ENCODE measurements at places on chromosomes 3 and 15.

- peak; percentile 99 for DNase-seq
Observed at GRCh38 chr3:177201700-177202397, 4.6 kb upstream of the TBL1XR1 start.

- no peak for DNase-seq
Observed at GRCh38 chr15:77001351-77001750, 6.4 kb downstream of the PSTPIP1 start.

DNA sequence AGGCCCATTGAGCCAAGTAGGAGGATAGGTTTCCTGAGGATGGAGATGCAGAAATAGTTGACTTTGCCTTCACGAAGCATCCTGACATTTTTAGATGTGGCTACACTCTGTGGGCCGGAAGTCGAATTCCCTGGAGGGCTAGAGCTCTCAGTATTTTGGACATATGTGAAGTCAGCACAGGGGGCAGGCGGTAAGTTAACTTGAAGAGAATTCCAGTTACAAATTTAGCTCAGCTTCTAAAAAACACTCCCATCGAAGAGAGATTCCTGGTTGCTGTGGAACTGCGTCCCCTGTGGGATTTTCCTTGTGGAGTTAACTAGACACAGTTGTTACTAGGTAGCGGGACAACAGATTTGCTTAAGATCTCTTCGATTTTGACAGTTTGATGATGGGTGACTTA is 161.9 kb upstream of the RGMA start:
- DNase-seq, result no peak

GRCh38 chr3:65568497-65568896 is 470.2 kb downstream of the MAGI1 start:
- DNase-seq, result no peak

- DNase-seq, result no peak
Observed at GRCh38 chr3:67377299-67377698, 277.1 kb downstream of the SUCLG2 start.

- no peak for DNase-seq
Observed at GRCh38 chr3:122857019-122857418, 62.1 kb downstream of the SLC49A4 start.

- DNase-seq, result peak; percentile 6
Observed at GRCh38 chr15:77546050-77546501, 86.6 kb downstream of the LINGO1 start.

DNA sequence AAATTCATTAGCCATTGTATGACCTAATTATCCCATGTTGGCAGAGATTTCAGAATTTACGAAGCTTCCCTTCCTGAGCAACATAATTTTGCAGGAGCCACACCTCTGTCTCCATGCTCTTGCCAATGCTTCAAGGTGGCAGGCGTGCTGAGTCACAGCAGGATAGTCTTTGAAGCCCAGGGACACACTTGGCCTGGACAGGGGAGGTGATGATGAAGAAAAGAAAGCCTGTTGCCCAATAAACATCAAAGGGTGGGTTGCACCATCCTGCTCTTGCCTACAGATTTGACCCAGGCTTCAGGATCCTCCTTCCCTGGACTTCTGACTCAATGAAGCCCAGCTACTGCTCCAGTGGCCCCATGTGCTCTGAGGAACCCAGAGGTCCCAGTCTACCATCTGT is 117.1 kb downstream of the MINAR1 start:
- no peak for DNase-seq

DNA sequence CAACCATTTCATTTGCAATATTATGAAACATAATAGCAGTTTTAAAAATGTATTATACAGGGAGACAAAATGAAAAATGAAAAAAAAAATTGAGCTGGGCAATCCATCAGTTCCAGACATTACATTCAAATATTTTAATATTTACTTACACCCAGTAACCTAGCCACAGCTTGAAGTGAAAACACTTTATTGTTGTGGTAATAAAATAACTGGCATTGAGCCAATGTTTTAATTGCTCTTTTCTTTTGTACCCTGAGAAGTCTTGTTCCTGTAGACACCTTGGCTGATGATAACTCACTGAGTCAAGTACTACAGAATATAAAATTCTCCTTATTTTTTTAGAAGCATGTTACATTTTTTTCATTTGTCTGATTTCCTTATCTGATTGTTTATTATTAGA is 180.6 kb downstream of the ROBO1 start:
- no peak for DNase-seq

- no peak for DNase-seq
Observed at GRCh38 chr3:134795746-134796280, 753 bp downstream of the EPHB1 start.

- no peak for DNase-seq
Observed at GRCh38 chr3:105905328-105905727, 36.5 kb upstream of the CBLB start.

DNA sequence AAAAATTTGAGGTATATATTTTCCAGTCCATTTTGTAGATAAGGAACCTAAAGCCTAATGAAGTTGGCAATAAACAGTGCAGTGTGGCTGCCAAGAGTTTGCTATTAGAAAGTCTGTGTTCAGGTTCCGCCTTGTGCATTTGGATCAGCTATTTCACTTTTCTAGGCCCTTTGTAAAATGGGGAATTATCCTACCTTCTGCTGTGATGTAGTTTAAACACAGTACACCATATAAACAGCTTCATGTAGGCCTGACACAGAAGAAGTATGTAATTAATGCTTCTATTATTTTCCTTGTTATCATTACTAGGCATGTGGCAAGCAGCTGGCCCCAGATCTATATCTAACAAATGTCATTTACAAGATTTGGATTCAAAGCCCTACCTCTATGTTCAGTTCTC is 456.3 kb downstream of the GABRG3 start:
- DNase-seq, result no peak

- DNase-seq, result no peak
Observed at GRCh38 chr15:93019090-93019489, 69.9 kb downstream of the RGMA start.

- DNase-seq, result no peak
Observed at GRCh38 chr15:31297575-31298456, 28.8 kb upstream of the KLF13 start.

GRCh38 chr3:187025656-187026316 is 95.5 kb downstream of the ST6GAL1 start:
- DNase-seq, result no peak

DNA sequence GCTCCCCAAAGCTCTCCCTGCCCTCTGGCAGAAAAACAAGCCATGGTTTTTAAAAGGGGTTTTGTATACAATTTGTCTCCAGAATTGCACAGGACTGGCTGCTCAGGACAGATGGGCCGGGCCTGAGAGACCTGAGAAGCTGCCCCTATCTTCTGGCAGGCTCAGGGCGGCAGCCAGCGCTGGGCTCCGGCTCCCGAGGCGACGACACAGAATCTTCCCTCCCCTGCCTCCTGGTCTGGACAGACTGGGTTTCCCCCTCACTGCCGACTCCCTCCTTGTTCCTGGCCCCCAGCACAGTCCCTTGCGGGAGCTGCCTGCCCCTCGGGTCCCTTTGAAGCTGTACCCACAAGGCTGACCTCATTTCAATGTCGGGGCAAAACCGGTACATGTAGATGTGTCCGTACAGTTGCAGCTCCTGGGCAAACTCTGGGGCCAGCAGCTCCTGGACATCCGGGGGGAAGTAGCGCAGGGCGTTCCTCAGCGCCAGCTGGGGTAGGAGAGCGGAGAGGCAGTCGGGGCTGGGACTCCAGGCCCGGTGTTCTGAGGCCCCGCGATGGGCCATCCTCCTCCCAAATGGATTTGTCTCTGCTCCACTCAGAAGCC is 7.2 kb downstream of the UROC1 start:
- DNase-seq, result no peak

GRCh38 chr3:193744048-193744821 is 151.2 kb downstream of the OPA1 start:
- no peak for DNase-seq

DNA sequence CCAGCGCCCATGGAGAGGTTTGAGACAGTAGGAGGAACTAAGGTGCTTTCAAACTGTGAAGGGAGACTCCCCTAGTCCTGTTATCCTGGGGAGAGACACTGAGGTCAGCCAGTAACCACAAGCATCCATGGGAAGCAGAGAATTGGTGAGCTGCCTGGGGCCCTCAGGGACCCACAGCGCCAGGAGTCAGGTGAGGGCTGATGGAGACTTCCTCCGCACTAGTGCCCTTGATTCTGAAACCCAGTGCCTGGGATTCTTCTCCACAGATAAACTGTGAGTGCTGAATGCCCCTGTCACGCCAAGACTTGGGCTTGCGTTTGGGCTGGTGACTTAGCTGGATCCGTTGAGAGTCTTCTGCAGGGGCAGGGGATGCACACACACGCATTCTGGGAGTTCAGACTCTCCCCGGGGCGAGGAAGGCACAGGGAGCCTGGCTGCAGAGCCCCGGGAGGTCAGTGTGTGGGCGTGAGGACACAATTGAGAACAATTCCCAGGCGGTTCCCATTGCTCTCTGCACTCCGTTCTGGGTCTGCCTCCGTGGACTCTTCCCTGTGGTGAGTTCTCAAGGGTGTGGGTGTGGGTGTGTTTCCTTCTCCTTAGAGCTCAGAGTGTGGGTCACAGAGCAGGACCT is 37.9 kb upstream of the SLCO2A1 start:
- no peak for DNase-seq

GRCh38 chr3:99878005-99878404 is 60.3 kb downstream of the CMSS1 start:
- DNase-seq, result no peak

DNA sequence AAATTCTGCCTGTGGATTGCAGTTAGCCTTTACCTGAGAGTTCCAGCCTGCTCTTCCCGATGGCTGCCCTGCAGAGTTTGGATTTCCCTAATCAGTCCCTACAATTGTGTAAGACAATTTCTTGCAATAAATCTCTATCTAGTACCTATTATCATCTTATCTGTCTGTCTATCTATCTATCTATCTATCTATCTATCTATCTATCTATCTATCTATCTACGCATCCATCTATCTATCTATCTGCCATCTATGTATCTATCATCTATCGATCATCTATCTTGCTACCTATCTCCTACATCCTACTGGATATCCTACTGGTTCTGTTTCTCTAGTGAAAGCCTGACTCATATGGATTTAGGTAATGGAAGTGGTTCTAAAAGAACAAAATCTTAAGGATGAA is 30.4 kb upstream of the XCR1 start:
- DNase-seq, result no peak

DNA sequence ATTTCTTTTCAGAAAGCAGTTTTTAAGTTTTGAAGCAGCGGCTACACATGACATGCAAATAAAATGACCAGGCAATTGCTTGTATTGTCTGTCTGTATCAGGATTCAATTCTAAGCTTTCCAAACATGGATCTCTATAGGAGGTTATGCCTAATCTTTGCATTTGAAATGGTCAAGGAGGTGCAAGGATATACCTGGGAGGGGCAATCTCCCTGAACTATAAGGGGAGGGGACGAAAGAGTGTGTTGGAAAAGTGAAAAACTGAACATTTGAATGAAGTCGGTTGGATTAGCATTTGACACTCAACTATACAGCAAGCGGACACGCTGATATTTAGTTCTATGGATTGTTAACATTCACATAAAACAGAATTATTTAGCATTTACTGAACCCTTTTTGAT is 11.7 kb downstream of the ROBO2 start:
- DNase-seq, result no peak

- peak; percentile 52 for DNase-seq
Observed at GRCh38 chr15:92810418-92811138, 89.5 kb upstream of the CHD2 start.

DNA sequence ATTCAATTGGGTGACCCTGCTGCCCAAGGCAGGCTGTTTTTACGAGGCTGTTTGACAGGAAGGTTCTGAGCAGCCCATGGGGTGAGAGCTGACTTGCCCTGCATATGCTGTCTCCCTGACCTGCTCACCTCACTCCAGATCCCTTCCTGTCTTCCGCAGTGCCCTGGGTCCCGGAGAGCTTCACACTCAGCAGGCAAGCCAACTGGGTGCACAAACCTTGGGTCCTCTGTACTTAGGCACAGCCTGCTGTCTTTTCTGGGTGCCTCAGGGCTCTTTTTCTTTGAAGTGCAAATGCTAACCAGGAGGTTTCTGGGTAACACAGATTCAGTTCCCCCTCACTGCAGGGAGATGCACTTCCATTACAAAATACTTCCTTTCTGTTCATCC is 32.8 kb downstream of the ZXDC start:
- DNase-seq, result no peak

- no peak for DNase-seq
Observed at GRCh38 chr3:125154110-125154509, 58.4 kb downstream of the SLC12A8 start.

DNA sequence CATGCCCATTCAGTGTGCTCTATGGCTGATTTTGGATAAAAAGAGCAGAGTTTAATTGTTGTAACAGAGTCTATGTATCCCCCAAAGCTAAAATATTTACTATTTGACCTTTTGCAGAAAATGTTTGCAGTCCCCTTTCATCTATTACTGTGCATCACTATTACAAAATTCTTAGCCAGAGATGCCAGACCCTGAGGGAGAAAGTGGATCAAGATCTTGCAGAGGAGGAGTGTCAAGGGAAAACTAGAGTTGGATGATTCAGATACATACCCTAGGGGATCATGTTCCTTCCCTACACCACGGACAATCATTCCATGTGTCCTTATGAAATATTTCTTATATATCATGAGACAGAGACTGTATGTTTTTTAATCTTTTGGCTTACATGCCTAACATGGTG is 68.6 kb upstream of the TPRG1 start:
- no peak for DNase-seq

GRCh38 chr15:100092034-100092433 is 249.7 kb downstream of the ADAMTS17 start:
- DNase-seq, result no peak

DNA sequence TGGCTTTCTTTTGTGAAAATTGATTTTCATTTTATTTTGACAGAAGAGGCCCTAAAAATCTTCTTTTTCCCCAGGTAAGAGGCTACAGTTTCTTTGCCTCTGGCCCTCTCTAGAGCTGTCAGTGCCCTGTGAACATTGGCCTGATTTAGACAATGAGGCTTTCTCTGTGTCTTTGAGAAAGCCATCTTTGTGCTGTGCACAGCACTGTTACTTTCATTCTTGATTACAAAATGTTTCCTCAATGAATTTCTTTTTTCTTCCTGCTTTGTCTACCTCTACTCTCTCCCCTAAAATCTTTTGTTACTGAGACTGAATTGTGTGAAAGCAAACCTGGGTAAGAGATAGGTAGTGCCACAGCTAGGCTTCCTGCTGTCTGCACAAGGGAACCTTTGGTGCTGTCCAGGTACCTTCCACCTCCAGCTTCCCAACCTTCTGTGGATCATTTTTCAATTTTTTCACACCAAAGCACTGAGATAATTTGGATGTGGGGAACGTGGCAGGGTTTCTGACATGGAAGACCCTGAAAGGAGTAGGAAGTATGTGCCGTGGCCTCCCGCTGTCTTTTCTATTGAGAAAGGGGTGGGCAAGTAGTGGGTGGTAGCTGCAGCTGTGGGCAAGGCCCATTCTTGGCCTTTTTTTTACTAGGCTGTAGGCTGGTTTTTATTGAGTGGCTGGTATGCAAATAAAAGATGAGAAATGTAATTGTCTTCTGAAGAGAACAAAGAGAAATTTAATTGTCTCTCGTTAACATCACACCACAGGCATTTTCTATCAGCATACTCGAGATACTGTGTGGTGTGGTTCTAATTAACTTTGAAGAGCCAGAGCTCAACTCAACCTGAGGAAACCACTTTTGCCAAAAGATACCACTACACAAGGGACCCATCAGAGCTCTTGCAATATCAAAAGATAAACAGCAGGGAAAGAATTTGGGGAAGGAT is 21.0 kb downstream of the RAB8B start:
- no peak for DNase-seq
